ENCODE measurements at places on chromosomes 1 and 21.
A peak's percentile ranks its signal among the peaks of the same experiment; 100 is the strongest.

- peaks cover 6% of the 10 kb centered on the region for H3K36me3 ChIP-seq
- H3K27ac ChIP-seq: no peak overlapping the region
- no peak overlapping the region for H3K4me3 ChIP-seq
- no peaks in the 10 kb centered on the region for H3K27me3 ChIP-seq
- no peak for DNase-seq
Observed at GRCh38 chr1:9766759-9767442, 56.9 kb downstream of the CLSTN1 start.

- peaks cover 75% of the 10 kb centered on the region for H3K4me1 ChIP-seq
- no peak overlapping the region for H3K27ac ChIP-seq
- peaks cover 12% of the 10 kb centered on the region for H3K36me3 ChIP-seq
- H3K27me3 ChIP-seq: no peaks in the 10 kb centered on the region
Observed at GRCh38 chr1:21331752-21332478, 41.7 kb upstream of the ECE1 start.

- peaks cover 10% of the 10 kb centered on the region for H3K4me1 ChIP-seq
- H3K27ac ChIP-seq: no peak overlapping the region
- no peak overlapping the region for H3K4me3 ChIP-seq
- H3K27me3 ChIP-seq: peaks cover 15% of the 10 kb centered on the region
Observed at GRCh38 chr1:211599250-211599649, 20.3 kb upstream of the SLC30A1 start.

- DNase-seq: no peak
- no peak overlapping the region for H3K27ac ChIP-seq
- H3K4me3 ChIP-seq: no peak overlapping the region
- no peaks in the 10 kb centered on the region for H3K36me3 ChIP-seq
Observed at GRCh38 chr1:65938506-65938905, 145.8 kb downstream of the PDE4B start.

DNA sequence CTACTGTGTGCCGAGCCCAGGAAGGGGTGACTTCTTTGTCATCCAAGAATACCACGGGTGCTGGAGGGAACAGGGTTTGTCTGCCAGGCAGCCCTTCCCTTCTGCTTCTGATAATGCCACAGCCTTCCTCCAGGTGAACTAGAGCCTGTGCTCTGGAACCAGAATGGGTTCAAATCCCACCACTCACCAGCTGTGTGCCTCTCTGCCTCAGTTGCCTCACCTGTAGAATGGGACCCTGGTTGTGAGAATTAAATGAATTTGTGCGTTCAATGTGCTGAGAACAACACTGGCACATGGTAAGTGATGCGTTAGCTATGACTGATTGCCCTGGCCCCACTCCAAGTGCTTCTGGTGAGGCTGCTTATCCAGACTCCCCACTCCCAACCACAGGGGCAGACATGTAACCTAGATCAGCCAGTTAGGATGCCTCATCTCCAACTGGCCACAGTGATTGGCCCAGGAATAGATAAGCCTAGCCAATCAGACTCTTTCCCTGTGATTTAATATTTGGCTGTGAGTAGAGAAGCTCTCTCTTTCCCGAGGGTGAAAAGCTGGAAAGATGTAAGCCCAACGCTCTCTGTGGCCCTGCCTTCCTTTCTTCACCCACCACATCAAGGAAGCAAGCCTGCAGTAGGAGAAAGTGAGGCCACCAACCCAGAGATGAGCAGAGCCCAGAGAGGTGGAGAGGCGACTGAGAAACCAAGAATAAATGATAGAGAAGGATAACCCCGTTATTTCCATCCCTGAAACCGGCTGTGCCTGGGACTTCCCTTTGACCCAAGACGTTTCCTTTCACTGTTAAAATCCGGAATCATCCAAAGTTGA, 20.8 kb upstream of the LAPTM5 start:
- no peak overlapping the region for H3K4me3 ChIP-seq
- DNase-seq: no peak
- peaks cover 13% of the 10 kb centered on the region for H3K4me1 ChIP-seq
- no peaks in the 10 kb centered on the region for H3K36me3 ChIP-seq

GRCh38 chr1:66439031-66439740, 94.8 kb upstream of the SGIP1 start:
- no peak for DNase-seq
- no peaks in the 10 kb centered on the region for H3K36me3 ChIP-seq
- peaks cover 49% of the 10 kb centered on the region for H3K4me1 ChIP-seq
- H3K27me3 ChIP-seq: no peaks in the 10 kb centered on the region

DNA sequence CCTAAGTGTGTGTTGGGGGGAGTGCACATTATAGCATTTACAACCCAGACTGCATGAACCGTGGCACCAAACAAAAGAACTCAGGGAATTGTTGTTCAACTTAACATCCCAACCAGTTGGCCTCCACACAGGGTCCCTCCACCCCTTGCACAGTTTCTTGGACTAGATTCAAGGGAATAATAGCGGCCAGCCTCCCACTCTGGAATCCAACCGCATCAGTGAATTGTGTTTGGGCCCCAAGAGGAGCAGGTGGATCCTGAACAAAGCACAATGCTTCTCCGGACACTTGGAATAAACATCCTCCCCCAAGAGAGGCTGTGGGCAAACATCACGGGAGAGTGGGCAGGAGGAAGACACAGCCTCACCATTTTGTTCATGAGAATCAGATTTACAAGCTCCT, 18.2 kb downstream of the CD34 start:
- no peak overlapping the region for H3K4me3 ChIP-seq
- H3K36me3 ChIP-seq: no peaks in the 10 kb centered on the region
- H3K4me1 ChIP-seq: no peaks in the 10 kb centered on the region
- H3K27ac ChIP-seq: no peak overlapping the region
- H3K27me3 ChIP-seq: peaks cover 8% of the 10 kb centered on the region

- peaks cover 2% of the 10 kb centered on the region for H3K27me3 ChIP-seq
- peak; percentile 36 for DNase-seq
- H3K4me3 ChIP-seq: no peak overlapping the region
- H3K27ac ChIP-seq: no peak overlapping the region
- peaks cover 31% of the 10 kb centered on the region for H3K36me3 ChIP-seq
- peaks cover 24% of the 10 kb centered on the region for H3K4me1 ChIP-seq
Observed at GRCh38 chr21:44370027-44370735, 16.8 kb downstream of the TRPM2 start.

DNA sequence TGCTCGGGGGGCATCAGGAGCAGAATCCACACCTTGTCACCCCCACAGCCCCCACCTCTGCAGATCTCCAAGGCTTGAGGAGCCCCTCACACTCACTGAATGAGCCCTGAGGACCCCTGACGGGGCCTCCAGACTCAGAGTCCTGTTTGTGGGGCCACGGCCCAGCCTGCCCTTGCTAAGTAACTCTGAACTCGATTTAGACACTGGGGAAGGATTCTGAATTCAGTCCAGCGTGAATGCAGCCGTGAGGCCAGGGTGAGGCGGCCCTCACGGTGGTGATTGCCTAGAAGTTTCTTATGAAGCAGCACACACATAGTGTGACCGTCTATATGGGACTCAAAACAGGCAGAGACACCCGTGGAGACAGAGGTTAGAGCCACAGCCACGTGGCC, 58.9 kb upstream of the ADARB1 start:
- peaks cover 55% of the 10 kb centered on the region for H3K27me3 ChIP-seq
- peaks cover 4% of the 10 kb centered on the region for H3K4me1 ChIP-seq

GRCh38 chr1:90831910-90832309, 114.8 kb upstream of the BARHL2 start:
- DNase-seq: no peak
- H3K4me1 ChIP-seq: peaks cover 13% of the 10 kb centered on the region
- H3K27me3 ChIP-seq: peaks cover 86% of the 10 kb centered on the region
- H3K4me3 ChIP-seq: no peak overlapping the region
- peaks cover 7% of the 10 kb centered on the region for H3K36me3 ChIP-seq
- no peak overlapping the region for H3K27ac ChIP-seq

GRCh38 chr1:203934651-203935050, 73.3 kb downstream of the SNRPE start:
- H3K36me3 ChIP-seq: no peaks in the 10 kb centered on the region
- DNase-seq: no peak
- peaks cover 21% of the 10 kb centered on the region for H3K27me3 ChIP-seq
- peaks cover 11% of the 10 kb centered on the region for H3K4me1 ChIP-seq
- H3K27ac ChIP-seq: no peak overlapping the region
- no peak overlapping the region for H3K4me3 ChIP-seq

DNA sequence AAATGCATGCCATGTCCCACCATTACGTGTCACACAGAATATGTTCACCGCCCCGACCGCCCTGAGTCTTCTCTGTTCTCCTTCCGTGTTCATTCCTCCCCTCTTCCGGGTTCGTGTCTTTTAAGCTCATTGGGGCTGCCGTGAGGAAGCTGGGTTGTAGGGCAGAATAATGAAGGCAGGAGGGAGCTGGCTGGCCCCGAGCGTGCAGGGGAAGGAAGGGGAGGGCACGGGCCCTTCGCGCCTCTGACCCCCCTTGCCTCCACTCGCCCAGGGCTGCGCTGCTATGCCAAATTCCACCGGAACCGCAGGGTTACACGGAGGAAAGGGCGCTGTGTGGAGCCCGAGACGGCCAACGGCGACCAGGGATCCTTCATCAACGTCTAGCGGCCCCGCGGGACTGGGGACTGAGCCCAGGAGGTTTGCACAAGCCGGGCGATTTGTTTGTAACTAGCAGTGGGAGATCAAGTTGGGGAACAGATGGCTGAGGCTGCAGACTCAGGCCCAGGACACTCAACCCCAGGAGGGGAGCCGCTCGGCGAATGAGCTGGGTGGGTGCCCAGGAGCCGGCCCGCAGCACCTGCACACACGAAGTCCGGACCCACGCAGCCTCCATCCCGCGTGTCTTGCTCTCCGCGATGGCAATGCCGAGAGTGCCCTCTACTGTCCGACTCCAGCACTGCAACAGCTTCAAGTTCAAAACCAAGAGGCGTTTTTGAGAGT, 16.5 kb upstream of the AGTRAP start:
- H3K27me3 ChIP-seq: peaks cover 3% of the 10 kb centered on the region
- H3K4me1 ChIP-seq: peaks cover 16% of the 10 kb centered on the region
- H3K27ac ChIP-seq: peak overlapping the region; percentile 96
- H3K4me3 ChIP-seq: peak overlapping the region; percentile 72
- H3K36me3 ChIP-seq: no peaks in the 10 kb centered on the region

DNA sequence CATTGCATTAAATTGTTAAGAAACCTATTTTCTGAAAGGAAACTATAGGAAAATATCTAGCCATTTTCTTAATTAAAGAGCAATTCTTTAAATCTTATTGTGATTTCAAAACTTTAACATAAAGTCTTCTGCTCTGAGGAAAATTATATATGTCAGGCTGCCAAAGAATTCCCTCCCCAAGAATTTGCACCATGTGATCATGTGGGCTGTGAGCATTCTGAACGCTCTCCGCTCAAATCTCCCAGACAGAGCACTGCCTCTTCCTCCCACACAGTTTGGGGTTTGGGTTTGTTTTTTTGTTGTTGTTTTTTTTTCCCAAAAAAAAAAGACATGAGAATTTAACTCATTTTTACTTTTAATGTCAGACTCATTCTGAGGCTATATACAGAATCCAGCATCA, 155.9 kb upstream of the PALMD start:
- no peaks in the 10 kb centered on the region for H3K36me3 ChIP-seq
- no peak overlapping the region for H3K27ac ChIP-seq
- peaks cover 32% of the 10 kb centered on the region for H3K27me3 ChIP-seq

- H3K4me1 ChIP-seq: peaks cover 1% of the 10 kb centered on the region
- H3K27me3 ChIP-seq: no peaks in the 10 kb centered on the region
- H3K36me3 ChIP-seq: peaks cover 7% of the 10 kb centered on the region
- no peak overlapping the region for H3K27ac ChIP-seq
- DNase-seq: no peak
Observed at GRCh38 chr1:241598249-241598648, 41.9 kb downstream of the CHML start.

- H3K27me3 ChIP-seq: peaks cover 14% of the 10 kb centered on the region
- no peaks in the 10 kb centered on the region for H3K4me1 ChIP-seq
- no peaks in the 10 kb centered on the region for H3K36me3 ChIP-seq
- no peak overlapping the region for H3K27ac ChIP-seq
Observed at GRCh38 chr1:30403726-30404125, 319.7 kb downstream of the MATN1 start.

GRCh38 chr21:39125752-39126485, 57.3 kb downstream of the PSMG1 start:
- H3K4me3 ChIP-seq: no peak overlapping the region
- peaks cover 7% of the 10 kb centered on the region for H3K4me1 ChIP-seq
- no peak overlapping the region for H3K27ac ChIP-seq
- no peaks in the 10 kb centered on the region for H3K36me3 ChIP-seq

GRCh38 chr1:11051781-11052511, 4.9 kb upstream of the MASP2 start:
- H3K4me3 ChIP-seq: no peak overlapping the region
- no peaks in the 10 kb centered on the region for H3K27me3 ChIP-seq
- H3K36me3 ChIP-seq: peaks cover 6% of the 10 kb centered on the region
- peaks cover 14% of the 10 kb centered on the region for H3K4me1 ChIP-seq

GRCh38 chr1:159791031-159791430, 10.3 kb downstream of the DUSP23 start:
- DNase-seq: no peak
- H3K36me3 ChIP-seq: no peaks in the 10 kb centered on the region
- H3K4me3 ChIP-seq: no peak overlapping the region
- no peak overlapping the region for H3K27ac ChIP-seq

DNA sequence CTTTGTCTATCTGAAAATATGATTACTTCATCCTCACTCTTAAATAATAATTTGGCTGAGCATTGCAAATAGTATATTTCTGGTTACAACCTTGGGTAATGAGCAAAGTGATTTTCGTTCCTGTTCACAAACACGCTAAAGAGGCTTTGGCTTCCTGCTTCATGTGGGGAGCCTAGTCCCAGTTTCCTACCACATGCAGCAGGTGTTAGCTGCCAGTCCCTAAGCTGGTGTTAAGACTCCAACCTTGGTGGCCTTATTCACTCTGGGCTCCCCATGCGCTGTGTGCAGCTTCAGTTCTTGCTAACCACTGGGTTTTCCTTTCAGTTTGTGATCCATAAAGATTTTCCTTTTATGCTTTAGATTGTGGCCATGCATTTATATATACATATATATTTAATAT, 56.7 kb upstream of the BARHL2 start:
- H3K36me3 ChIP-seq: no peaks in the 10 kb centered on the region
- no peak for DNase-seq
- no peaks in the 10 kb centered on the region for H3K4me1 ChIP-seq
- no peak overlapping the region for H3K27ac ChIP-seq
- H3K4me3 ChIP-seq: no peak overlapping the region

GRCh38 chr1:39392851-39393573, 98.4 kb upstream of the BMP8A start:
- no peak overlapping the region for H3K27ac ChIP-seq
- H3K4me3 ChIP-seq: no peak overlapping the region
- peaks cover 67% of the 10 kb centered on the region for H3K4me1 ChIP-seq
- H3K36me3 ChIP-seq: peaks cover 48% of the 10 kb centered on the region
- H3K27me3 ChIP-seq: no peaks in the 10 kb centered on the region
- DNase-seq: no peak

DNA sequence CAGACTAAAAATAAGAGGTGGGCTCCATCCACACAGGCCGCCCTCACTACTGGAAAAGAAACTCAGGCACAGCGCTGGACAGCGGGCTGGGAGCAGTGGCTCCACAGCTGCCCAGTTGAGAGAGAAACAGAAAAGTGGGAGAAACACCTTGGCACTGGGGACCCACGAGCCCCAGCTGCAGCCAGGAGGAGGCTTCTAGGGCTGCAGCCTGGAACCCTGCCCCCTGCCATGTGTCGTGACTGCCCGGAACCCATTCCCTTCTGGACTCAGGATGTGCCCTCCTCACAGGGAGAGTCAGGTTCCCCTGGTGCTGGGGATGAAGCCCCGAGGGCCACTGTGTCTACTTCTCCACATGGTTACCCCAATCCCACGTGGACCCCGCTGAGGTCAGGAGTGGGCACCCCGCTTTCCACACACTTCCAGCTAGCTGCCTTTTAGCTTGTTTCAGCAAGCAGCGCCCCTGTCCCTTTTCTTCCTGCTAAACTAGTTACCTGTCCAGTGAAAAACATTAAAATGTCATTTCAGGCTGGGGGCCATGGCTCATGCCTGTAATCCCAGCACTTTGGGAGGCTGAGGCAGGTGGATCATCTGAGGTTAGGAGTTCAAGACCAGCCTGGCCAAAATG, 35.9 kb downstream of the PARP1 start:
- H3K27me3 ChIP-seq: no peaks in the 10 kb centered on the region

GRCh38 chr1:54499360-54500106, 48.5 kb upstream of the ACOT11 start:
- H3K36me3 ChIP-seq: no peaks in the 10 kb centered on the region
- DNase-seq: peak; percentile 64

Measured in activated CD8-positive, alpha-beta memory T cell treated with anti-CD3 and anti-CD28 coated beads, Interleukin-2, amount 10 ng/mL, durations not matched to agents 7 days and 5 days (primary cell).